ENCODE measurements at places on chromosomes 6 and 20.

- no peak for DNase-seq
These were observed 27.1 kb downstream of the PRR18 start for GRCh38 chr6:166281104-166281503.

- DNase-seq = no peak
These were observed 40.1 kb downstream of the DEFB114 start for GRCh38 chr6:49923826-49924225.

DNA sequence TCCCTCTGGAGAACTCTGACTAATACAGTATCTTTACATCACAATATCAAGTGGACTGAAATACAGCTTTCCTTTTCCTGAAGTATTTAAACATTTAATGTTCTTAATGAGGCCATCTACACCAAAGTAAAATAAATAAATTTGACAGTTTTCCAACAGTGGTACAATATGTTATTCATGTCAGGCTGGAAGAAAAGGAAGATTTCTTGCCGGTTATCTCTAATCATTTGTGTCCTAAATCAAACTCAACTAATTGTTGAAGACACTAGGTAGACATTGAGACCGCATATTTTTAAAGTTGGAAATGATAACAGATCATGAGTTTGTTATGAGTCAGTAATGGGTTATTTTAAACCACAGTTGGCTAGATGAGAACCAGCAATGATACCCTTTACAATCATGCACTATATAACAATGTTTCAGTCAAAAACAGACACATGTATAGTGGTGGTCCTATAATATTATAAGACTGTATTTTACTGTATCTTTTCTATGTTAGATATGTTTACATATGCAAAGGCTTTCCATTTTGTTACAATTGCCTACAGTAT is 241.6 kb downstream of the LMBRD1 start:
- no peak for DNase-seq

DNA sequence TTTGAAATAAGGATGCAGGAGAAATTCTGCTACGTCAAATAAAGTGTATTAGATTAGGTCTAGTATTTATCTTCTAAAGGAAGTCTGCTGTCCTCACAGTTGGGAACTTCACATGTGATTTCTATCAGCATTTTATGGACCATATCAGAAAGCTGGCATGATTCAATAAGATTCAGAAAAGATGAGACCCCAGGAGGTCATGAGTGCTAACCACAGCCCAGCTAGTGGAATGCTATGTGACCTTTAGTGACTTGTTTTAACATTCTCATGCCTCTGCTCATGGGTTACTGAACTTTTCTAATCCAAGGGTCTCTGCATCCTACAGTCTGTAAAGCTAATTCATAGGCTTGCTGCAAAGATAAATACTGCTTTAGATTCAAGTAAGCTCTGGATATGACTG is 150.1 kb downstream of the GMPR start:
- no peak for DNase-seq

DNA sequence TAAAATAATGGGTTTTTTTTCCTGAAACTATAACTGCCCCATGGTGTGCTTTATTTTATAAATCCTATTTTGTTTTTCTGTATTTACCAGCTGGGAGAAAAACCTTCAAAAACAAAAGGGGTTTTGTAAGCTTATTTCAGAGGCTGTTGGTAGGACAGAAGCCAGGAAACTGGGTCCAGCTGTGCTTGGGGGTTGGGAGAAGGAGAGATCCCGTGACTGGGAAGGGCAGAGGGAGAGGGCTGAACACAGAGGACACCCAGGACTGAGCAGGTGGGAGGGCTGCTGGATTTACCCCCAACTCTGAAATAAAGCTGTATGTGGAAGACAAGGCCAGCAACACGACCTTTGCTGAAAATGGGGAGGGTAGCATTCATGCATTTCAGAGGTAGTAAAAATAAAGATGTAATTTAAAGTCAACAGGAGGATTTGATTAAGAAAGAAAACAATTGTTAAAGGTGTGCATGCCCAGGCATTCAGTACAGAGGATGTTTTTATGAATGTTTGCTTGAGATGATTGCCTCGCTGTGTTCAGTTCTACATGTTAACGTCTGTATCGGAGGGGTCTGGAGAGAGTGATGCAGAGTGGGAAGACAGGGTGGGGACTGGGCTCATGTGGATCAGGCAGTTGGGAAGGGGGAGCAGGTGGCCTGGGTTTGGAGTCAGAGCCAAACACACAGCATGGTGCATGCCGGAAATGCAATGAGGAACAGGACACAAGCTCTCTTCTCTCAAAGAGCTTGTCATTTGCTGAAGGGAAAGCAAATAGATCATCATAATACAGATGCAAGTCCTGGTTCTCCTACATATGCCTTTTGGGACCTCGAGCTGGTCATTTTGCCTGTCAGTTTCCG is 21.4 kb downstream of the ARFGEF3 start:
- no peak for DNase-seq

DNA sequence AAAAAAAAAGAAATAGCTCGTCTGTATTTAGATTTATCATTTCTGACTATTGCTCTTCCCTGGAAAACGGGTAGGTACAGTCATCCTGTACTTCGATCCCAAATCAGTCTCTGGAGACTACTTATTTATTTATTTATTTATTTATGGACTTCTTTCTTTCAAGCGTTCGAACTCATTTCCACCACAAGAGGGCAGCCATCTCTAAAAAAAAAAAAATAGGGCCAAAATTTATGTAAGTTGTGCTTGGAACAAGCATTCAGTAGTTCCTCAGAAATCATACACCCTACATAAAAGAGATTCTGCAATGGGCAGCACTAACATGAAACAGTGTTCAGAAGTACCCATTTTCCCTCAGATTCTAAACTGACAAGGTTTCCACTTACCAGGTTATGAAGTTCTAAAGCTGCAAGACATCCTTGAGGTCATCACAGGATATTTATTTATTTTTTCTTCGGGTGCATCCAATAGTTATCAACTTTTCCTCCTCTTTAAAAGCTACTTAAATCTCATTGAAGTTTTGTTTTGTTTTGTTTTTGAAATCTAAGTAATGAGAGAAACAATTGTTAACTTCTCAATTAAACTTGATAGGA is 1.9 kb upstream of the BMP2 start:
- peak; percentile 20 for DNase-seq

DNA sequence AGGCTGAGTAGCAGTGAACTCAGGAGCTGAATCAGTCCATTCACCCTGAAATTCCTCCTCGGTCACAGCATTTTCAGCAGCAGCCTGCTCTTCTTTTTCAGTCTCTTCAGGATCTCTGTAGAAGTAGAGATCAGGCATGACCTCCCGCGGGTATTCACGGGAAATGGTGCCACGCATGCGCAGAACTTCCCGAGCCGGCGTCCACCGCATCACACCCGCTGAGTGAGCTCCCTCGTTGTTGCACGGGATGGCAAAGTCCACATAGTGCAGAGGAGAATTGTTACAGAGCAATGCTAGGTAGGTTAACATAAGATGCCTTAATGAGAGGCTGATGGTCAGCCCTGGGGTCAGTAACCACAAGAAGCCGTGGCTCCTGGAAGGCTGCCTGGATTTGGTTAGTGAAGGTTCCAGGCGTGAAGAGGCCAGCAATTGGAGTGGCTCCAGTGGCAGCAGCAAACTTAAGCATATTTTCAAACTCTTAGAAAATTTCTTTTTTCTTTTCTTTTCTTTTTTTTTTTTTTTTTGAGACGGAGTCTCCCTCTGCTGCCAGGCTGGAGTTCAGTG is 113.5 kb upstream of the HDAC2 start:
- no peak for DNase-seq

DNA sequence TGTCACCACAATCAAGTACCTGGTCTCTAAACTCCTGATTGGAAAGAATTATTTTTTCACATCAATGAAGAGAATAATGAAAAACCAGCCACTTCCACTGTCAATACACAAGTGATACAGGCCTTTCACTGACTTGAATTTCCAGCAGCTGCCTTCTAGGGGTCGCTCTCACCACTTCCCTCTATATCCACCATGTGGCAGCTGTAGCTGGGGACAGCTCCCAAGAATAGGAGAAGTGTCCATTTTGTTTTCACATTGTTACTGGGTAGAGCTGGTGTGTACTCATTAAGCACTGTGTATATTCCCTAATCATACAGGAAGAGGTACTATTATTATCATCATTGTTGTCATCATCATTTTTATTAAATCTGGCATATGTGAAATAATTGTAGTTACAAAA is 438.4 kb upstream of the SPTLC3 start:
- DNase-seq = no peak
